ENCODE measurements at places on chromosomes 4 and X.

DNA sequence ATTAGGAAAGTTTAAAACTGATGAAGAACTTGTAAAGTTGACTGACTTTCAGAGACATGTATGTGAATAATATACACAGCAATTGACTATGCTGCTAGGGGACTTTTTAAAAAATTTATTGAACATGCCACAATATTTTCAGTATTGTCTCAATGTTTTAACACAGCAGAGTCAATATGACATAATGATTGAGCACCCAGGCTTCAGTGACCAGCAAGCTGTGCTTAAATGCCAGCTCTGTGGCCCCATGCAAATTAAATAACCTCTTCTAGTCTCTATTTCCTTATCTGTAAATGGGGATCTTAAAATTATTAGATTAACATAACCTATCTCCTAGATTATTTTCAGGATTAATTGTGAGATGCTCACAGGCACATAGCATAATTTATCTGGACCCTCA, 56.8 kb upstream of the TXK start:
- no peak for DNase-seq

DNA sequence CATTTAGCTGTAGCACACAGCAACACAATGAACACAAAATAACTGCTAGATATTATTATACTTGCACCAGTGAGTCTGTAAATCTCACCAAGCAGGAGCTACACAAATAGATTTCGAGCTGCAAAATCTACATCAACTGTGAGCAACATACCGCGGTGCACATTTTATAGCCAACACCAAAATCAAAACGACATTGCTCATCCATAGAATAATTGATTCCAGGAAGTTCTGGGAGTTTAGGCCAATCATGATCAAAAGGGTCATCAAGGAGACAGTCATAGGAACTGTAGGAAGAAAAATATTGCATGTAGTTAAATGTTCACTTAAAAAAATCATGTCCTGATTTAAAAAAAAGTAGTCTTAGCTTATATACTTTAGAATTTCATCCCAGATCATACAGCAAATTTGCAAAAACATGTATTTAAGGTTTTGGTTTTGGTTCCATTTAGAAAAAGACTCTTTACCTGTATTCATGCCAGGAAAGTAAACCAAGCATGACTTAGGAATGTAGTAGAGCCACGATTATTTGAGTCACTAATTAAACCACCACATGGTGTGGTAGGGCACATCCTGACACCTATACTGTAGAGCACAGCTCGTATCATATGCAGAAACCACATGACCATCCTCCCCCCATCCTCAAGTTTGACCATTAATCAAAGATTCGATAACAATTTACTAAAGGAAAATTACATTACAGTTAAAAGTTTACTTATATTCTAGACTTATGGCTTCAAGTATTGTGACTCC, 250.4 kb downstream of the ADAMTS3 start:
- DNase-seq = peak; percentile 13

DNA sequence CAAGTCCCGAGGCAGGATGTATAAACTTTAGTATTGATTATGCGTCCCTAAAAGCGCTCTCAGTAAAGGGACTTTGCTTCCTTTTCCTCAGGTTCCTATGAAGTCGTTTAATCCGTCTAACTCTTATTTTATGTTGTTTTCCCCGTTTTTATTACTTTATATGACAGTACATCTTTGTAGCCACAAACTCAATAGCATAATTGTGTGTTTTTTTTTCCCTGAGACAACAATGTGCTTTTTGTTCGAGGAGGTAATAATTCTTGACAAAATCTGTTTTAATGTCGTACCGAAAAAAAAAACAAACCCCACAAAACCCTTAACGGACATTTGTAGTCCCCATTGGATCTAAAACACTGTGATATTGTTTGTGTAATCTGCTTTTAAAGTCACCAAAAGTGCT, 17.9 kb upstream of the PPP2R3B start:
- no peak for DNase-seq

DNA sequence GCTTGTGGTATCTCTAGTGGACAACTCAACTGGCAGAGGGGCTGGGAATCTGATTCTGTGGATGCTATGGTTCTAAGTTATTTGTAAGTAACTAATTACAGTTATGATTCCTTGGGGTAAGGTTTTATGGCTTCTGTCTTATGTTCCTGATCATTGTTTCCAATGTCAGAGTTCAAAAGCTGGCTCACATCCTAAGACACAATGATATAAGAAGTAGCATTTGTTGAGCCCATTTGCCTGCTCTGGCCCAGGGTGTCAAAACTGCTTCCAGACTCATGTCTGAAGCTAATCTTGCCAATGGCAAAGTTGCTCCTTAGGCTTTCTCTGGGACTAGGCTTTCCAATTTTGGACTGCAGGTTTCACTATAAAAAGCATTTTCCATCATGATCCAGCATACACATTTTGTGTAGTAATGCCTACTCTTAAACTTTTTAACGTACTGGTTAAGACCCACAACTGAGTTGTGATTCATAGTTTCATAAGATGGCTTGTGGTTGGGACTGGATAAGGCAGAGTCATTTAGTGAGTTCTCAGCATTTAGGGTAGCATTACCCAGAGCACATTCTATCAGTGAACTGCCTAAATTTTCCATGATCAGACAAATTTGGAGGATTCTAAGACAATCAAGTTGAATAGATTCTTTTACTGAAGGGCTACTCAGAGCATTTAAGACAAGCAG, 50.0 kb downstream of the CCNI start:
- DNase-seq = no peak

- DNase-seq = no peak
Observed at GRCh38 chrX:45229348-45229747, 28.7 kb upstream of the DIPK2B start.

Measured in retinal pigment epithelial cell (primary cell).